ENCODE measurements at places on chromosomes 13 and 19.
A peak's percentile ranks its signal among the peaks of the same experiment; 100 is the strongest.

- no peak for DNase-seq
Observed at GRCh38 chr19:10419646-10420443, 493 bp upstream of the PDE4A start.

- no peak for DNase-seq
Observed at GRCh38 chr19:35790981-35791813, 15.8 kb downstream of the ARHGAP33 start.

DNA sequence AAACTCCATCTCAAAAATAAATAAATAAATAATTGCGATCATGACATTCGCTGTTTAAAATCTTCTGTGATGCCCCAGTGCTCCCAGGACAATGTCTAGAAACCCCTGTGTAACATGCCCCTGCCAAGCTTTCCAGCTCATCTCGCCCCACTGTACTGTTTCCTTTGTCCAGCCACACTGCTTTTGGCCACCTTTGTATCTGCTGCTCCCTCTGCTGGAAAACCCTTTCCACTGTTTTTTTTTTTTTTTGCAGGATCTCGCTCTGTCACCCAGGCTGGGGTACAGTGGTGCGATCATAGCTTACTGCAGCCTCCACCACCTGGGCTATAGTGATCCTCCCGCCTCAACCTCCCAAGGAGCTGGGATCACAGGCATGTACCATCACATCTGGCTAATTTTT, 7.5 kb downstream of the PLAUR start:
- no peak for DNase-seq

GRCh38 chr13:34030782-34031181, 212.8 kb downstream of the RFC3 start:
- no peak for DNase-seq

GRCh38 chr19:29547981-29548380, 22.2 kb downstream of the VSTM2B start:
- DNase-seq: no peak

DNA sequence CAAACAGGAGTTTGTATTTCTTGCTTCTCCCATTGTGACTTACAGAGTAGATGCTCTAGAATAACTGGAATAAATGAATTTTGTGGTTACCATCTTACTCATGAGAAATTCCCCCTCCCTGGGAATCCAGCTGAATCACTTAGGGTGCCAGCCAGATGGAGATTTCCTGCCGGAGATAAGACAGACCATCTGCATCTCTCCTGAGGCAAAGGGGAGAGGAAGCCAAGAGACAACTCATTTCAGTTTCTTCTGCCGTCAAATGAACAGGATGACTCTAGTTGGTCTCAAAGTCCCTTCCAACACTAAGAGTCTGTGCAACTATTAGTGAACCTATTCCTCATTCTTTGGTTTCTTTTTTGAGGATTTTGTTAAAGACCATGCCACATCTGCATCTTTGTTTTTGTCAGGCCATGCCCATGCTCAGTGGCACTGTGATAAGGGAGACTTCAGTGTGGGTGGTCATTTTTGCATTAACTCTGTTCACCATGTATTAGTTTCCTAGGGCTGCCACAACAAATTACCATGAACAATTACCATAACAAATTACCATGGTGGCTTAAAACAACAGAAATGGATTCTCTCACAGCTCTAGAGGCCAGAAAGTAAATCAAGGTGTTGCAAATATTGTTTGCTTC, 112.8 kb downstream of the NDFIP2 start:
- no peak for DNase-seq

- no peak for DNase-seq
Observed at GRCh38 chr19:28485292-28485691, 727.7 kb downstream of the UQCRFS1 start.

DNA sequence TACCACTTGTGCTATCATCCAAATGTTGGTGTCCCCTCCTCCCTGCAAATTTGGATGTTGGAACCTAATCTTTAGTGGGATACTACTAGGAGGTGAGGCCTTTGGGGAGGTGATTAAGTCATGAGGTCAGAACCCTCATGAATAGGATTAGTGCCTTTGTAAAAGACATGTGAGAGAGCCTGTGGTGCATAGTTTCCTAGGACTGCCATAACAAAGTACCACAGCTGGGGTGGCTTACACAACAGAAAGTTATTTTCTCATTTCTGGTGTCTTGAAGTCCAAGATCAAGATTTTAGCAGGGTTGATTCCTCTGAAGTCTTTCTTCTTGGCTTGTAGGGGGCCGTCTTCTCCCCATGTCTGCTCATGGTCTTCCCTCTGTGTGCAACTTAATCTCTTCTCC, 562.6 kb upstream of the ARGLU1 start:
- DNase-seq: no peak

DNA sequence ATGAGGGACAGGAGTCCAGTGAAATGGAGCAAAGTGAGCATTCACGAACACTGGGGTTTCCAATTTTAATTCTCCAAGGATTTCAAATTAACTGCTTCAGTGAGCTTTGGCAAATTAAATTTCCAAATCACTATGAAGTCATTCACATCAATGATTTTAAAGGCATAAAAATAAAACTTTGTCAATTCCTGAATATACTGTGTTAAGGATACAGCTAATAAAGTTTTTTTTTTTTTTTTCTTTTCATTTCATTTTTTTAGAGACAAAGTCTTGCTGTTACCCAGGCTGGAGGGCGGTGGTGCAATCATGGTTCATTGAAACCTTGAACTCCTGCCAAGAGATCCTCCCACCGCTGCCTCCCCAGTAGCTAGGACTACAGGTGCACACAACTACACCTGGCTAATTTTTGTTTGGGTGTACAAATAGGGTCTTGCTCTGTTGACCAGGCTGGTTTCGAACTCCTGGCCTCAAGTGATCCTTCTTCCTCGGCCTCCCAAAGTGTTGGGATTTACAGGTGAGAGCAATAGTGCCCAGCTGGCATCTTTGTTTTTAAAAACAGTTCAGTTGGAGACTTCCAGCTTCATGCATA, 21.9 kb downstream of the RBM26 start:
- DNase-seq: no peak

GRCh38 chr19:591099-591958, 1.6 kb downstream of the HCN2 start:
- DNase-seq: no peak

DNA sequence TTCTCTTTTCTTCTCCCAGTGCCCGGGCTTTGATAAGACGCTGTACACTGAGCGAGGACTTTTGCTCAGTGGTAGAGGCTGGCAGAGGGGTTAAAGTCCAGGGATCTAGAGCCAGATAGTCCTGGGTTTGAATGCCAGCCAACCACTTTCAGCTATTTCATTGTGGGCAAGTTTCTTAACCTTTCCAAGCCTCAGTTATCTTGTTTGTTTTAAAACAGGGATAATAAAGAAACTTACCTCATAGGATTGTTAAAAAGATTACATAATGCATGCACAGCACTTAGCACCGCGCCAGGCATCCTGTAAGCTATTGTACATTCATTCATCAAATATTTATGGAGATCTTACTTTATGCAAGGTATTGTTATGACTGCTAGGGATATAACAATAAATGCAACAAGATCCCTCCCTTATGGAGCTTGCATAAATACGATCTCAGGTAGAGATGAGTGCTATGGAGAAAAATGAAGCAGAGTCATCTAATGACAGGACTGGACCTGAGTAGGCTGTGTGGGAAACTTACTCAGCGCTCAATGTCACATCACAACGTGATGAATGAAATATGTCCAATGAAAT, 70.8 kb downstream of the LNX2 start:
- DNase-seq: no peak

DNA sequence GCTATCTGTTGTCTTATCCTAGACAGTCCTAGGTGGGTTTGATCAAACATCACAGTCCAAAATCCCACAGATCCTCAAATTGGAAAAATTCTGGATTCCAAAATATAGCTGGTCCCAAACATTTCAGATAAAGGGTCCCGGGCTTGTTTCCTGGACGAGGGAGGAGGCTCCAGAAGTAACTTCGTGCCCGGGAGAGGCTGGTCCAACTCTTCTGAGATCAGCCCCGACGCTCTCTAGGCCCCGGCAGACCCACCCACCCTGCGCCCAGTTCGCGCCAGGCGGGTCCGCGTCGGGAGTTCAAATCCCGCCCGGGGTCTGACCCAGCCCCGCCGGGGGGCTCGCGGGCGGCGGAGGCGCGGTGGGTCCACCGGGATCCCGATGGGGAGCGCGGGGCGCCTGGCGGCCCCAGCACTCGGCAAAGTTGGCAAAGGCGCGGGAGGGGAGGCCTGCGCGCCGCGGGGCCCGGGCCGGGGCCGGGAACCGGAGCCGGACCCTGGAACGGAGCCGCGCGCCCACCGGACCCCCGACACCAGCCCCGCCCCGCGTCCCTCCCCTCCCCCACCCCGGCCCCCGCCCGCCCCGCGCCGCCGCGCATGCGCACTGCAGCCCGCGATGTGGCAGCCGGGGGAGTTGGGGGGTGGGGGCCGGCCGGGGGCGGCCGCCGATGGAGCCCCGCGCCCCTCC, 513 bp downstream of the MIER2 start:
- DNase-seq: no peak

GRCh38 chr19:2032296-2032941, 16.9 kb upstream of the BTBD2 start:
- peak; percentile 69 for DNase-seq

DNA sequence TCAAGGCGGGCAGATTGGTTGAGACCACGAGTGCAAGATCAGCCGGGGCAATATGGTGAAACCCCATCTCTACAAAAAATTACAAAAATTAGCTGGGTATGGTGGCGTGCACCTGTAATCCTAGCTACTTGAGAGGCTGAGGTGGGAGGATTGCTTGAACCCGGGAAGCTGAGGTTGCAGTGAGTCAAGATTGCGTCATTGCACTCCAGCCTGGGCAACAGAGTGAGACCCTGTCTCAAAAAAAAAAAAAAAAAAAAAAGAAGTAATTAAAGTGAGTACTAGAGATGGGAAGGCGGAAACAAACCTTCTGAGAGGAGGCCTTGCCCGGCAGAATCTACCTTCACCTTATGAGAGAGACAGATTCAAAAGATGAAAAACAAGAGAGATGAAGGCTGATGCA, 14.7 kb downstream of the NLRP9 start:
- DNase-seq: no peak

- no peak for DNase-seq
Observed at GRCh38 chr13:51243832-51244231, 21.6 kb downstream of the FAM124A start.
